ENCODE measurements at places on chromosomes 3 and 15.

DNA sequence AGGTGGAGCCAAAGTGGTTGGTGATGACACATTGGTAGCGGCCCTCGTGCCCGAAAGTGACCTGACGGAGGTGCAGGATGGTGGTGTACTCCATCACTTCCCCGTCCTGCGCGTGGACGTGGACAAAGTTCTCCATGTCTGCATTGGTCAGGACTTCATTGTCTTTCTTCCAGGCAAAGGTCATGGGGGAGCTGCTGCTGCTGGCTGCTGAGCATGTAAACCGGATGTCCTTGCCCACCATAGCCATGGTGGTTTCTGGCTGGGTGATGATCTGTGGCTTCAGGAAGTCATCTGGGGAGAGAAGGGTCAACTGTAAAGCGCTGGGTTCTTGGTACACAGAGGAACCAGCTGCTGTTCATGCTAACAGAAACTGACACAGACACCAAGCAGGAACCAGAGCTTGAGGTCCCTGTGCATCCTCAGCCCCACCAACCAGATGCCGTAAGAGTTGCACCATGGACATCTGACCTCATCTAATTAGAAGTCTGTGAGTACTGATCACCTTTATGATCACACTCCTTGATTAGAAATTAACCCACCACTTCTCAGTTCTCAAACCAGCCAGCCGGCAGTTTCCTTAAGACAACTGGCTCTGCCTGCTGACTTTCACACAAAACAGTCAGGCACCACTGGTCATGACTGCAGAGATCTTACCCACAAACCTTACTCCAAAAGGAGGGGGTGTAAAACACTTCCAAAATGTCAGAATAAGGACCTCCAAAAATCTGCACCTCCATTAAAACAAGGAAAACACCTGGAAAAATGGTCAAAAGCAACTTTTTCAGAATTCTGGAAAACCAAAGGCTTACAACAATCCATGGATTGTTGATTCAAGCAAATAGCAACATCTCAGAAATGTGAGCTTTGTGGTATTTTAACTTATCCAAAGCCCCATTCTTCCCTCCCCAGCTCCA lies 114.6 kb downstream of the LRIG1 start:
- no peak for DNase-seq

DNA sequence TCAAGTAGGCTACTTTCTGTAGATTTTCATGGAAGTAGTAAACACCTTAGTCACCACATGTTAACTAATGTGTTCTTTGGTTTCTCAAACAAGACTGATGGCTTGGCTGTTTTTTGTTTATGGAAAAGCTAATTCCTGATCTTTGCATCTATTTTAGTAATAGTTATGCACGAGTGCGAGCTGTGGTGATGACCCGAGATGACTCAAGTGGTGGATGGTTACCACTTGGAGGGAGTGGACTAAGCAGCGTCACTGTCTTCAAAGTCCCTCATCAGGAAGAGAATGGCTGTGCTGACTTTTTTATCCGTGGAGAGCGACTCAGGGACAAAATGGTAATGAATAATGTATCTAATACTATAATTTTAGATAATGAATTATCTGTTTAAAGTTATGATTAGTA lies 46.6 kb downstream of the SPRED1 start:
- no peak for DNase-seq

DNA sequence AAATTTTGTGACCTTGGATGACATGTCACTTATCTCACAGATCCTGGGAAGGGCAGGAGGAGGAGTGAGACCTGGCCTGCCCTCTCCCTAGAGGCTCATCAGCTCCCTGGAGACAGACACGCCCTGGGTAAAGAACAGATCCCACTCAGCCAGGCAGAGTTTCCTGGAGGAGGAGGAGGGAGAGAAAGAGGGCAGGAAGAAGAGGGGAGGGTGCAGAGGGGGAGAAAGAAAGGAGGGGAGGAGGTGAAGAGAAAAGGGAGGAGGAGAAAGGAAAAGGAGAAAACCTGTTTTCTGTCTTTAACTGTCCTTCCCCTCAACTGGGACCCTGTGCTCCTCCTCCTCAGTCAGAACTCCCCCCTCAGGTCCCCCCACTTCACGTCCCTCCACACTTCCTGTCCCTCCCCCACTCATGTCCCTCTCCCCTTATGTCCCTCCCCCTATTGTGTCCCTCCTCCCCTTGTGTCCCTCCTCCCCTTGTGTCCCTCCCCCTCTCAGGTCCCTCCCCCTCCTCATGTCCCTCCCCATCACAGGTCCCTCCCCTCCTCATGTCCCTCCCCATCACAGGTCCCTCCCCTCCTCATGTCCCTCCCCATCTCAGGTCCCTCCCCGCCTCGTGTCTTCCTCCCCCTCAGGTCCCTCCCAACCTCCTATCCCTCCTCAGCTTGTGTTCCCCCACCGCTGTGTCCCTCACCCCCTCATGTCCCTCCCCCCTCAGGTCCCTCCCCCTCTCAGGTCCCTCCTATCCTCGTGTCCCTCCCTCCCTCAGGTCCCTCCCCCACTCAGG lies 52.3 kb upstream of the CGNL1 start:
- DNase-seq: no peak

- no peak for DNase-seq
Measured at GRCh38 chr3:43951813-43952212, 261.1 kb downstream of the ABHD5 start.

GRCh38 chr15:99122831-99123712 lies 18.2 kb downstream of the SYNM start:
- DNase-seq: no peak

DNA sequence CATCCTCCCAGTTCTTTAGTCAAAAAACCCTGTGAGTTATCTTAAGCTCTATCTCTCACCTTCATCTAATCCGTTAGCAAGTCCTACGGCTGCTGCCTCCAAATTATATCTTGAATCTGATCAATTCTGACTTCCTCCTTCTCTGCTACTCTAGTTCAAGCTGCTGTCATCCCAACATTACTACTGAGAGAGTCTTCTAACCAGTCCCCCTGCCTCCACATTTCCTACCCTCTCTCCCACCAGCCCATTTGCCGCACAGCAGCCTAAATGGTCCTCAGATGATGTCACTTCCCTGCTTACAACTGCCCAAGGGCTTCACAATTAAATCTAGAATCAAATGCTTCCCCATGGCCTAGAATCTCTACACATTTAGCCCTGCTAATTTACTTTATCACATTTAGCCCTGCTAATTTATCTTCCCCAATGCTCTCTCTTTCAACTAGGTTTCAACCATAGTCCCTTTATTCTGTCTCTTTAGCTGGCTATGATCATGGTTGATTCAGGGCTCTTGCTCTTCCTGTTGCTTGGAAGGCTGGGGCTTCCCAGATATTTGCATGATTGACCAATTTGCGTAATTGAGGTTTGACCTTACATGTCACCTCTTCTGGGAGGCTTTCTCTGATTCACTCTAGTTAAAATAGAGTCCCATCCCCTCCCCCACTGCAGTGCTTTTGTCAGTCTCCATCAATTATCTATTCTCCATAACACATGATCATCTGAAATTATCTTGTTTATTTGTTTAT lies 11.0 kb upstream of the ARL14 start:
- DNase-seq: no peak

DNA sequence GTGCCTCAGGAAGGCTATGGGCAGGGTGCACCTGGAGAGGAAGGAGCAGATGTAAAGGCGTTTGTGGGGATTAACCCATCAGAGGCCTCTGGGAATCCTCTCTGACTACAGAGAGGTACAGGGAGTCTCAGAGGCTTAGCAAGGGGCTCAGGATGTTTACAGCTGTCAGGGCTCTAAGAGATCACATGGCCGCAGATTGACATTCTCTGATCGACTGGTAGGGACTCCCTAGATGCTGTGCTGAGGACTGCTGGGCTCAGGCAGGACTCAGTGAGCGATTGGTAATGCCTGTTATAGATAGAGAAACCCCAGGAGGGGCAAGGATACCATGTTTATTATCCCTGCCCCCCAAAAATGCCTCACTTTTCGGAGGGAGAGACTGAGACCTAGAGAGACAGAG lies 103.5 kb downstream of the CORO2B start:
- DNase-seq: no peak

- no peak for DNase-seq
Measured at GRCh38 chr3:151107701-151108100, 22.2 kb downstream of the MED12L start.

- no peak for DNase-seq
Measured at GRCh38 chr15:48781481-48782081, 29.3 kb downstream of the CEP152 start.

DNA sequence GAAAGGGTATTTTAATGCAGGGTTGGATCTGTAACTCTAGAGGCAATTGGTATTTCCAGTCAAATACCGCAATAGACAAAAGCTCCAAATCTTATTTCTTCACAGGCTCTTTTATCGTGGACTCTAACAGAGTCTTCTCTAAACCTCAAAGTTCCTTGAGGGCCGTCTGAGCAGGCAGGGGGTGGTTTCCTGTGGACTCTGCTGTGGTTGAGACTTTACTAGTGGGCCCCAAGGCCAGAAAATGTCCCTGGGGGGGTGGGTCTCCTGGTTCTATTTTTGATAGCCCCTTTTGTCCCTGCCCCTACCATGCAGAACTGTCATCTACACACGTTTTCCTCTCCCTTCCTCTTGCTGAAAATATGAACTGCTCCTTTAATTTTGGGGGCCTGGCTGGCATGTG lies 80.1 kb downstream of the ASB7 start:
- DNase-seq: no peak

DNA sequence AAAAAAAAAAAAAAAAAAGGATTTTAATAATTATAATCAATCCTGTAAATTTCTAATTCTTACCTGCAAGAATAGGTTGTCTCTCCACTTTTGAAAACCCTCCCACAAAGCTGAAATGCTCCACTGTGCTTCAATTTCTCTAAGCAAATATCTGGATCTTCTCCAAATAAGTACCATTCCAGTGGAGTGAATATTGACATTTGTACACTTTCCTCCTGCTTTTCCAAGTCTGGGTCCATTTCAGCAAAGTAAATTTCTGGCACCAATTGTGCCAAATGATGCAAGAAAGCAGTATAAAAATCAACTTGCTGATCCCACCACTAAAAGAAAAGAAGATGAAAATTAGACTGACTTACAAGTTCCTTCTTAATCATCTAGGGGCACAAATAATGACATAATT lies 19.9 kb downstream of the UBR1 start:
- DNase-seq: no peak

Measured in stimulated activated CD8-positive, alpha-beta memory T cell treated with anti-CD3 and anti-CD28 coated beads, Interleukin-7, amount 100 ng/mL, for 1 hour (primary cell).